Activated T-cell treated with anti-CD3 and anti-CD28 coated beads, Interleukin-2, amount 50 U/mL, for 24 hours (primary cell): ENCODE measurements at places on chromosomes 5 and 9.

GRCh38 chr5:6359555-6360322 is 18.6 kb downstream of the MED10 start:
- DNase-seq = no peak

GRCh38 chr9:7287986-7288385 is 511.6 kb downstream of the DMAC1 start:
- no peak for DNase-seq

GRCh38 chr9:116365056-116365471 is 211.5 kb downstream of the PAPPA start:
- DNase-seq = no peak

- no peak for DNase-seq
These were observed 83.7 kb downstream of the PDE6A start for GRCh38 chr5:149860801-149861322.

DNA sequence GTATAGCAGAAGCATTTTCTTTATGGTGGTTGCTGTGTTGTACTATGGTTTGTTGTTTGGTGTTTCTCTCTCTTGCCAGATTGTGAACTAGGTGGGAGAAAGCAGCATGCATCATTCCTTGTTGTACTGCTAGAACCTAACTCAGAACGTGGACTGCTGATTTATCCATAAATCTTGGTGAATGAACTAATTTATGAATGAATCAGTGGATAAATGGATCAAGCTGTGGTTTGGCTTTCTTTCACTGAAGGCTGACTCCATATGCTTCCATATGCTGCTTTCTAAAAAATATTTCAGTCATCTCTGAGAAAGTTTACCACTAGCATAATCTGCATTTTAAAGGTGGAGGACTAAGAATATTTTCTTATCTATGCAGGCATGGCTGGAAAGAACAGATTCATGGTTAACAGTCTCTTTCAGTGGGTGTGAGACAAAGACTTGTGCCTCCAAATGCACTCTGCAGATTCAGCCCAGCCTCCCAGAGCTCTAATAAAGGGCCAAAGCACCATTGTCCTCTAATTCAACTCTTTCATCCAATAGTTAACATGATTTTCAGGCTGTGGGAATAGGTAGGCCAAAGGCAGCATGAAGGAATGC is 237.7 kb downstream of the SH3GL2 start:
- no peak for DNase-seq

DNA sequence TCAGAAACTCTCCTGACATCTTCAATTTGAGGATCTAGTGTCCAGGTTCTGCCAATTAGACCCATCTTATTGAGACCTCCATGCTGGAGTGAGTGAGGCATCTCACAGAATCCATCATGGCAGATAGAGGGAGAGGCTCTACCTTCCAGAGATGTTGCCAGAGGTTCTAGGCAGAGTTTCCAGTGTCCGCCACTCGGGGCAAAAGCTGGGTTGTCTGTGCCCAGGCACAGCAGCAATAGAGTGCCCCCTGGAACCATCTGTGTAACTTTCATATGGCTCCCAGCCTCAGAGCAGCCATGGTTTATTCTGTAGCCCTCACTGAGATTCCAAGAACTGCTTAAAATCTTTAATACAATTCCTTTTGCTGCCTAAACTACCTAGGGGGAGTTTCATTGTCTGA is 16.6 kb upstream of the CCDC112 start:
- no peak for DNase-seq

DNA sequence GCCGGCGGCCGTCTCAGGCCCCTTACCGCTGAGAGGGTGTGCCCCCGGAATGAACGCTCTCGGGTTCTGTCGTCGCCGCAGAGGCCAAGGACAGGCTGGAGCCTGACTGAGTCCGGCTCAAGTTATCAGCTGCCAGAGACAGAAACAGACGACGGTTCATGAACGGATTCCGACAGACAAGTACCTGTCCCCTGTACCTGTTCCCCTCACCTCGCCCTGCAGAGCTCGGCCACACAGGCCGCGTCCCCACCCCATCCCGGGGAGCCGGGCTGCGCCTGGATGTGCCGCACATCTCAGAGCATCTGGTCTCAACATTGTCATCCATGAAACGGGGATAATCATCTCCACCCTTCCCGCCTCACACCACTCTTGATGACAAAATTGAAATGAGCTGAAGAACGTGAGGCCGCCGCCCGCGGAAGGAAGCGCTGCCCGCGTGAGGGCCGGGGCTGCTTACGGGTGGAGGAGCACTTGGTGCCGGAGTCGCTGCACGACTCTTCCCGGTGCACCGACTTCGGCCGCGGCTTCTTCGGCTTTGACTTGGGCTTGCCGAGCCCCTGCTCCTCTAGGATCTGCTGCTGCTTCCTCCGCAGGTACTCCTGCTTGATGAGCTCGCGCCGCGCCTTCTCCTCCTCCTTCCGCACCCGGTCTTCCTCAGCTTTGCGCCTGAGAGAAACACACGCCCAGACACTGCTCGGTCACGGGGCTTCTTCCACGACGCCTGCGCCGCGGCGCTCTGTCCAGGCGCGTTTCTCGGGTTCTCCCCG is 89.2 kb downstream of the CAMSAP1 start:
- no peak for DNase-seq

- DNase-seq = no peak
These were observed 1057.0 kb upstream of the DMAC1 start for GRCh38 chr9:8856396-8857067.

- no peak for DNase-seq
These were observed 105.2 kb upstream of the ITGA1 start for GRCh38 chr5:52682492-52682891.

DNA sequence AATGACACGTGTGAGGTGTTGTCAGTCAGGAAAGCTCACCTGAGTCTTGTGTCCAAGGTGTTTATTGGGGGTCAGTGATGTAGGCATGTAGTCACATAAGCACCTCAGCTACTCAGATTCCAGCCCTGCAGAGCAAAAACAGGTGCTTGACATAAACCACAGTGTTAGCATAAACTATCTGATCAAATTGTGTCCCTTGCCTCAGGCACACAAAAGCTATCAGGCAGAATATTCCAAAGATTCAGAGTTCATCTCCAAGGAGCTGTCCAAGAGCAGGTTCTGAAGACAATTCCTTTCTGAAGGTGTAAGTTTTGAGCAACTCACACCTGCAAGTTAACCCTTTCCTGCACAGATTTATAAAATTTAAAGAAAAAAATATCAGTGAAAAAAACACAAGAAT is 102.2 kb upstream of the ITGA1 start:
- no peak for DNase-seq

GRCh38 chr9:79709743-79710674 is 138.2 kb downstream of the TLE4 start:
- DNase-seq = no peak
